Karpas-422 (cell line): ENCODE measurements at places on chromosomes 12 and 14. TPM values are rescaled to one million over a fixed set of nuclear protein-coding genes. Genes with fewer than 3 reads are reported as not detected.

DNA sequence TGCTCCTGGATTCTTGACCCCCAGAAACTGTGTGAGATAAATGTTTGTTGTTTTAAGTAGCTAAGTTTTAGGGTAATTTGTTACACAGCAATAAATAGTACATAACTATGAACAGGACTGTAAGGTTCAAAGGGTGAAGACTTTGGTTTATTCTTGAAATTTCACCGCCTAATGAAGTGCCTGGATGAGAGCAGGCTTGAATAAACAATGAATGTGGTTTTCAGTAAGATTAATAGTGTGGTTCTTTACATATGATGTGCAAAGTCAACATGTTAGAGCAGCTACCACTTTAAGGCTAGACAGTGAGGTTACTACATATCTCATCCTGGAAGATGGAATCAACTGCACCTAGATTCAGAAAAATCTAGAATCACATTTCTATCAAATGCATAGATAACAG lies 145.2 kb upstream of the BTG1 start:
- DNase-seq = no peak

- DNase-seq = no peak
These were observed 3.2 kb downstream of the BIN2 start for GRCh38 chr12:51320695-51321320.

DNA sequence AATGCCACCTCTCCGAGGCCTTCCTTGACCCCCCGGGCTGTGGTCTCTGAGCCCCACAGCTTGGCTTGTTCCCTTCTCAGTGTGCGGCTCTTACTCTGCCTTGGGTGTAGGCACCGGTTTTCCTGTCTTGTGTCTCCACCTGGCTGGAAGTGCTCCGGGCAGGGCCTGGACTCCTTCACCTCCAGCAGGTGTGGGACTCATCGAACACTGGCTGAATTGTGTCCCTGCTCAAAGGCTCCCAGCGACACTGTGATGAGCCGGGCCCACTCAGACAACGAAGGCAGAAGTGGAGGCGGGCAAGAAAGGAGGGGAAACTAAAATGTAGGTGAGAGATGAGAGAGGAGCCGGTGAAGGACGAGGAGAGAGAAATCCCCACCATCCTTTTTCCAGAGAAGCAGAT lies 18.0 kb downstream of the TMEM63C start:
- no peak for DNase-seq

GRCh38 chr12:14853961-14854360 lies 10.6 kb upstream of the ART4 start:
- no peak for DNase-seq

GRCh38 chr12:128796439-128797118 lies 27.2 kb downstream of the SLC15A4 start:
- peak; percentile 67 for DNase-seq

GRCh38 chr12:98275131-98275475 lies 240.3 kb upstream of the TMPO start:
- DNase-seq = no peak

GRCh38 chr14:90581745-90582144 lies 184.9 kb downstream of the CALM1 start:
- no peak for DNase-seq

- DNase-seq = no peak
These were observed 7.7 kb downstream of the C3AR1 start for GRCh38 chr12:8058506-8058905.

DNA sequence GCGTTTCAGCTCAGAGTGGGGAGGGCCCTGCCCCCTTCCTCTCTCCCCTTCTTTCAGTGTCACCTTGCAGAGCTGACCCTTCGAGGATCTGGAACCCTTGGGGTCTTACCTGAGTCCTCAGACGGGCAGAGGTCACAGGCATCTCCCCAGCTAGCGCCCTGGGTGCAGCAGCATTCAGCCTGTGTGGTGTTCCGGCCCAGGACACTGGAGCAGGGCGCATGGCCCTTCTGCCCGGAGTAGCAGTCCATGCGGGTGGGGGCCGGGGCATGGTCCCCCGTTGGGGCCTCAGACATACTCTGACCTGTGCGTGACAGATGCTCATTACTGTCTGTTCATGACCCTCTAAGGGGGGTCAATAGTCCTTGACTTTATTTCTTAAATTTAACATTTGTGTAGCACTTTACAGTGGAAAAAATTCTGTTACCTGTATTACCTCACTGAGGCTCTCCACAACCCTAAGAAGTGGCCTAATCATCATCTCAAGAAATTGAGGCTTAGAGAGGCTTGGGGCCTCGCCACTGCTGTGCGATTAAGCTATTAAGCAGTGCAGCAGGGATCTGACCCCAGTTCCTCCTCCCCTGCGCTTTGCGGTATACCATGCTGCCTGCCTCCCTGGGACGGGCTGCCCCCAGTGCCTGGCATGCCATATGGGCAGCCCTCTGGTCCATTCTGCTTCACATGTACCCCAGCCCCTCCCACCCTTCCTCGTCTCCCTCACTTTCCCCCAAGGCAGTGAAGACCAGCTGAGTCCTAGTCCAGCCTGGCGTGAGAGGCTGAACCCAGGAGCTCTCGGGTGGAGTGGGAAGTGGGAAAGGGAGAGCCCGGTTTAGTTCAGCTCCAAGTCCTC lies 11.5 kb downstream of the ISCA2 start:
- DNase-seq = no peak

DNA sequence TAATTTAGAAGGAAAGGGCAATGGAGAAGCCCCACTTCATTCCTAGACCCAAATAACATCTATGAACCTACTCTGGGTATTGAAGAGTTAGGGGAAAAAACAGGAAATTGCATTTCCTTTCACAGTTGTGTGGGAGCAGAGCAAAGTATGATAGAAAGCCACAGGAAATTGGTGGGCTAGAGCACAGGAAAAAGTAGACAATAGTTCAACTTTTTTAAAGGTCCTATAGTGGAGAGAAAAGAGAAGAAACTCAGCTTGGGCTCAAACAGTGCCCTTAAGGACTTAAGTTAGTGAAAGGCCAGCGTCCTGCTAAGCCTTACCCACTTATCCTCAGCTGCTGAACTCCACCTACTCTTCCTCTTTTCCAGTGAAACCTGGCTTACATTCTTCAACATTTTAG lies 258.1 kb downstream of the DPY19L2 start:
- no peak for DNase-seq

- DNase-seq = no peak
These were observed 40.5 kb downstream of the PARP11 start for GRCh38 chr12:3832738-3833137.

DNA sequence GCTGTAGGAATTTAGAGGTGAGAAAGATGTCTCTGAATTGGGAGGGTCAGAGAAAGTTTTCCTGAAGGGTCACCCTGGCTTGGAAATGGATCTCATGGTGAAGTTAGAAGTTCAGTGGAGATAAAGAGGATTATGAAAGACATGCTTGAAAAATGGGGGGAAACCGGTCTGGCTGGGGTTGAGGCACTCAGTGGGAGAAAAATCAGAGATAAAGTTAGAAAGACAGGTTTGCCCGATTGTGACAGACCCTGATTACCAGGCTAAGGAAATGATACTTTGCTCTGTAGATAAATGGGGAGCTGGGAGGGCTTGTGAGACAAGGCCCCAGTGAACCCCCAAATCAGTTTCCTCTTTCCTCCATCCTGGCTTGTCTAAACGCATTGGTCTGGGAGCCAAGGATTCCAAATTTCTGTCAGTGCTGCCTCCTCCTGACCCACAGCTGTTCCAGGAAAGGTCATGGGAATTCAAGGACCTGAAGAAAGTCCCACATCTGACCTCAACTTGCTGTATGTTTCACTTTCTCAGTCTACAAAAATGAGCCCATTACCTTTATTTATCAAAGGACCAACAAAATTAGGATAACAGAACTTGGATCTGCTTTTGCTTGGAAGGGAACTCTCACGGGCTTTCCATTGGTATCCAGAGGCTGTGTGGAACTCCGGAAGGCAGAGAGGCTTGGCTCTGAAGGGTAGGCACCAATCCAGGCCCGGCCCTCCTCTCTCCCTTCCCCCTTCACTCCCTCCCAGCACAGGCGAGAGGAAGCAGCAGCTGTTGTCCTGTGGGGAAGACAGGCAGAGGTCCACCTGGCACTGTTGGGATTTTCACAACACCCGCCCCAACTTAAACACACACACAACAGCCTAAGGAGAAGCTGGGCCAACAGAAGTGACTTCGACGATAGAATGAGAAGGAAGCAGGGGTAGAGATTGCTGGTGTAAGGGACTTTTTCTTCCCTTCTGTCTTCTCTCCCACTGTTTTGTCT lies 3.4 kb upstream of the RNASE7 start:
- no peak for DNase-seq

DNA sequence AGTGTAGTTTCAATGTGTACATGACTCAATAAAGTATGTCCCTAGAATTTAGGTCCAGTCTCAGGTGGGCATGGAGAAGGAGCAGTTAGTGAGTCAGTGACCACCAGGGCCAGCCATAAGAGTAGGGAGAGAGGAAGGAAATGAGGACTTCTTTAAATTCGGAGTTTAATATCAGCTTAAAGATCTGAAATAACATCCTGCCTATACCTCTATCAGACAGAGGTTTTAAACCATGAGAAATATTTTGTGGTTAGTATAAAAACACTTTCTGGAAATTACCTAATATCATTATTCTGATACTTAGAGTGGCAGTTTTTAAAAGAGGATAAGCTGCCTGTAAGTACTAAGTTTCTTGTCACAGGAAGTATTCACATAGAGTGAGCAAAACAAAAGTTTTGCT lies 61.7 kb upstream of the ST8SIA1 start:
- no peak for DNase-seq

GRCh38 chr12:51318846-51319599 lies 5.0 kb downstream of the BIN2 start:
- DNase-seq = no peak

- DNase-seq = no peak
These were observed 84.0 kb upstream of the PTPRR start for GRCh38 chr12:71004578-71004977.

DNA sequence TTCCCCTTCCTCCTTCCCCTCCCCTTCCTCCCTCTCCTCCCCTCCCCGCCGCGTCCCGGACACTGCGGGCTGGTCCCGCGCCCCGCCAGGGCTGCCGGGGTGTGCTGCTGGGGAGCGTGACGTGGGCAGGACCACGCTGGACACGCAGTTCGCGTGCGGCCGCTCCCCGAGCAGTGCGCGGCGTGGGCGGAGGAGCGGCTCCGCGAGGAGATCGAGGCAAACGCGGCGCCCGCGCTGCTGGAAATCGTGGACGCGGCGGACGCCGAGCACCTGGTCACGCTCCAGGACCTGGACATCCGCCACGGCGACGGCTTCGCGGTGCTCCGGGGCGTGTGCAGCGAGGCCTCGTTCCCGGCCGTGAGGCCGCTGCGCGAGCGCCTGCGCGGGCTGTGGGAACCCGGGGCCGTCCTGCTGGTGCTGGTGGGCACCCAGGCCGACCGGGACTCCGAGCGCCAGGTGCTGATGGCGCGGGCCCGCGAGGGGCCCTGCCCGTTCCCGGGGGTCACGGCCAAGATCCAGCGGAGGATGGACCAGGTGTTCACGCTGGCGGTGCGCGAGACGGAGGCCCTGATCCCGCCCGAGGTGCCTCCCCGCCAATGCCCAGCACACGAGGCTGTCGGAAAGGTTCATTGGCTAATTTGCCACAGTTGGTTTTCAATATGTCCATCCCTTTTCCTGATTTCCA lies 84.3 kb downstream of the TNFAIP2 start:
- DNase-seq = no peak

DNA sequence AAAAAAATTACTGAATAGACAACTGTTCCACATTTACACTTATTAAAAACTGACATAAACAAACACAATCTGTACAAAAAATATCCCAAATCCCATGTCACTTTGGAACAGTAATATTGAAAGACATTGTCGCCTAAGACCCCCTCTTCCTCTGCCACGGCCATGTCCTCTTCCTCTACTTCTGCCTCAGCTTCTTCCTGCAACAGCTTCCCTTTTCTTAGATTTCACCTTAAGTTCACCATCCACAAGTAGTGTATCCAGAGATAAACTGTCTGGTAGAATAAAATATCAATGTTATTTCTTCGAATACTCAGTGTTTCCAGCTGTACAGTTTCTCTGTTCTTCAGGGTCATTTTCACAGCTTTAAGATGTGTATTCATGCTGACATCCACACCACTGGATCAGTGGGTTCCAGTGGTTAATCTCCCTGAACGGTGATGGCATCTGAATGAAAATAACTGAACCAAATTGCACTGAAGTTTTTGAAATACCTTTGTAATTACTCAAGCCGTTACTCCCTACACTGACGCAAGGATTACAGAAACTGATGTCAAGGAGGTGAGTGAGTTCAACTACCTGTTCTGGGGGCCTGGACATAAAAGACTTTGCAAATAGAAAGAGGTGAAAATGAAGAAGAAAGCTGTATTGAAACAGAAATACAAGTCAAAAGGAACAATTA lies 208.5 kb downstream of the C12orf50 start:
- DNase-seq = no peak

DNA sequence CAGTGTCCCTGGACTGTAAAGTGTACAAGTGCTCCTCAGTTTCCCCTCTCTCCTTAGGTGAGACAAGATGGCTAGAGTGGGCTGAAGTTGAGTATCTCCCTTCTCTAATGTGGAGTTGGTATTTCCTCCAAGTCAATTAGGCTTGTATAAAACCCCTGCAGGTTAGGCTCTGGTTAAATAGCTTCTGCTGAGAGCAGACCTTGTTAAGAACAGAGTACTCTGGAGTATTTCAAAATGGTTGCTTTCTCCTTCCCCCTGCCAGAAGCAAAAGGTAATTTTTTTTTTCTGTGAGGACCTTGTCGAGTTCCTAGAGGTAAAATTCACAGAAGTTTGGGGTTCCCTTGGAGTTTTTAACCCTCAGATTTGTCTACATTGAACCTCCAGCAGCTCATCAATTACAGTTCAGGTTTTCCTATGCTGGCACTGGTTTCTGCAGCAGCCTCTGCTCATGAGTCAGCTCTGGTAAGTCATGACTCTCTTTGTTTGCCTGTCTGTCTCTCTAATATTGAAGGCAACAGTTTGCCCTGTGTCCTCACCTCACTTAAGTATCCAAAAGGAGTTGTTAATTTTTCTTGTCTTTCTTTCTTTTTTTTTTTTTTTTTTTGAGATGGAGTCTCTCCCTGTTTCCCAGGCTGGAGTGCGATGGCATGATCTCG lies 27.8 kb upstream of the GLIPR1 start:
- DNase-seq = no peak

- no peak for DNase-seq
These were observed 23.1 kb downstream of the EXD2 start for GRCh38 chr14:69214393-69214792.

DNA sequence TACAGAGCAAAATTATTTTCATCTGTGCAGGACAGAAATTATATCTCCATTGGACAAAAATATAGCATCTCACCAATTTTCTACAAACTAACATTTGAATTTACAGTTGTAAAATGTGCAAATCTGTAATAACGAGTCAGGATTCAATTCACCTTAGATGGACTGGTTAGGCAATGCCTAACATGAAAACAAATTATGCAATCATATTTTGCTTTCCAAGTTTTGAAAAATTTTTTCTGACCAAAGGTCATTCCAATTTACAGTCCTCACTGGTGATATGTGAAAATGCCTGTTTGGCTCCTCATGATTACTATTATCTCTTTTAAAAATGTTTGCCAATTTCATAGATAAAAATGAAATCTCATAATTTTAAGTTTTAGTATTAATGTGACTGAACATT lies 6.5 kb upstream of the CPM start:
- DNase-seq = no peak

- no peak for DNase-seq
These were observed 8.1 kb upstream of the PTGDR start for GRCh38 chr14:52259434-52259833.

Gene FLVCR2
- not detected in 2 replicates for total RNA-seq

Gene SMCO2
- not detected in 2 replicates for total RNA-seq

Gene KSR2
- total RNA-seq = 0.04 TPM in 1 of 2 replicates, not detected in the other

Gene TAS2R10
- 1.5 and 7.3 TPM in 2 replicates for total RNA-seq

Gene VRK1
- total RNA-seq = 110 and 166 TPM in 2 replicates

Gene PKP2
- not detected in 2 replicates for total RNA-seq

Gene CARMIL3
- 58.4 and 110 TPM in 2 replicates for total RNA-seq

Gene CRACR2A
- total RNA-seq = 22.3 and 29.3 TPM in 2 replicates

Gene KLRG1
- total RNA-seq = 9.1 and 34.7 TPM in 2 replicates

Gene C14orf180
- total RNA-seq = not detected in 2 replicates

Gene TSPAN8
- not detected in 2 replicates for total RNA-seq

Gene ESPL1
- total RNA-seq = 9.4 and 22.8 TPM in 2 replicates
